ENCODE measurements at places on chromosomes 2 and 18.

DNA sequence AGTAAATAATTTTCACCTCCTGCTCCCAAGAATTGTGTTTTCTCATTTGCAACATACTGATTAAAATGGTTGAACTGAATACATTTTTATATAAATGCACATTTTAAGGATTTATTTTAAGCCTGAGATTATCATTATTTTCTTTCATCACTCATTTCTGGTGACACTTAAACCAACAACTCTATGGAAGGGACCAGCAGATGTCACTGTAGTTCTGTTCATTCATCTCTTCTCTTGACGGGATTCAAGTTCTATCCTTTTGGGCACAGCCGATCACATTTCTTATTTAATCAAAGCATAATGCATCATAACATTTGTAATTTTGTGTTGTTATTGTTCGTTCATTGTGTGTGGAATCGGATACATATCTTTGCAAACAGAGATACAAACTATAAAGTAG, 417.9 kb downstream of the HRH4 start:
- DNase-seq, result peak; percentile 54

GRCh38 chr2:30336978-30337841, 105.9 kb downstream of the LBH start:
- peak; percentile 28 for DNase-seq

DNA sequence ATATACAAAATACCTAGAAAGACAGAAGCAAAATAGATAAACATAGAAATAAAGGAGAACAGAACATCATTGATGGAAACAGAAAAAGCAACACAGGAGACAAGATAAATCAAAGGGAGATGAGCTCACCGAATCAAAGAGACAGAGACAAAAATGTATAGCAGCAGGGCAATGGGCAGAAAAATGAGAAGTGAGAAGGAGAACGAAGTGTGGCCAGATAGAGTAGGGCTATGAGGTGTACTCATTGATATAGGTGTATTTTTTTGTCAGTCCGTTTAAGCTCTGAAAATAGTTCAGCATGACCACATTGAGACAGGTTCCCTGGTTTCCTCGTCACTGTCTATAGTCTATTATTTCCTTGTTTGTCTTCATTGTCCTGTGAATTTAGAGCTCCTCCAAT, 55.1 kb downstream of the SP100 start:
- no peak for DNase-seq

DNA sequence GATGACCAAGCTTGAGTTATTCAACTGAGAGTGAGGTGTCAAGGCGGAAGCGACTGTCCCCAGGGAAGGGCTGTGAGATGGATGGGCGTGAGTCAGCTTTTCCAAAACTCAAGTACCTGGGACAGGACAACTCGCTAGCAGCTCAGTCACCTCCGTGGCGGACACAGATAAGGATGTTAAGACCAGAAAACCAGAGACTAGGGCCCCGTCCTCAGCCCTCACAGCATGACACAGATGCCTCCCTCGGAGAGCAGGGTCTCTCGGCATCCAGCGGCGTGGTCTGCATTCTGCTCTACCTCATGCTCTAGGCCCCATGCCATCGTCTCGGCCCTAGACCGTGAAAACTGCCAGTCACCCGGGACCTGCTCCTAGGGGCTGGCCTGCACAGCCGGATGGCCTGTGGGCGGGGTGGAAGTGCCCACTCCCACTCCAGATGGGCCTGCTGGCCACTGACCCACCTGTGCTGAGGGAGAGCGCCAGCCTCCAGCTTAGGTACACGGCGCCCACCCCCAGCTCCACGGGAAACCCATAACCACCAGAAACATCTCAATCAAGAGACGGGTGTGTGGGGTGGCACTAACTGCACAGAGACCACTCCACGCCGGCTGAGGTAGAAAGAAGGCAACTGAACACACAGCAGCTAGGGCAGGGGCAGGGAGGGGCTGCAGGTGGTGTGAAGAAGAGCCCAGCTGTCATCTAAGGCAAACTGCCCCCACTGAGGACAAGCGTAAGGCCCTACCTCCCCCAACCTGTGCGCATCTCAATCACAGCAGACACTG, 39.8 kb downstream of the ANO7 start:
- DNase-seq, result no peak

DNA sequence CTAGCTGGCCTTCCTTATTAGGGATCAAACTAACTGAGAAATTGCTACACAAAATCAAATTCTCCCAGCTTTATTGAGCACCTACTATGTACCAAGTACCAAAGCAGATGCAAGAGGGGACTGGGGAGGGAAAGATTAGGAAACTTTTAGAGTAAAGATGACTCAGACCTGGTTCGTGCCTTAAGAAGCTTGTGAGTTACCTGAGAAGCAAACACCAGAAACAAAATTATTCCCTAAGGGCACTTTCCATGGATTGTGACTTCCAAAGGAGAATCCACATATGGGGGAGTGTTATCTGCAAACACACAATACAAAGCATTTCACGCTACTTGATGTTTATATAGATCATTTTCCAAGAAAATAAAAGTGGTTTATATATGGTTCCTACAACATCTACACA, 326.9 kb upstream of the HNRNPA3 start:
- DNase-seq, result no peak

All from fibroblast of skin of back (primary cell).